Keratinocyte (primary cell): ENCODE measurements at places on chromosomes 13 and 19.

DNA sequence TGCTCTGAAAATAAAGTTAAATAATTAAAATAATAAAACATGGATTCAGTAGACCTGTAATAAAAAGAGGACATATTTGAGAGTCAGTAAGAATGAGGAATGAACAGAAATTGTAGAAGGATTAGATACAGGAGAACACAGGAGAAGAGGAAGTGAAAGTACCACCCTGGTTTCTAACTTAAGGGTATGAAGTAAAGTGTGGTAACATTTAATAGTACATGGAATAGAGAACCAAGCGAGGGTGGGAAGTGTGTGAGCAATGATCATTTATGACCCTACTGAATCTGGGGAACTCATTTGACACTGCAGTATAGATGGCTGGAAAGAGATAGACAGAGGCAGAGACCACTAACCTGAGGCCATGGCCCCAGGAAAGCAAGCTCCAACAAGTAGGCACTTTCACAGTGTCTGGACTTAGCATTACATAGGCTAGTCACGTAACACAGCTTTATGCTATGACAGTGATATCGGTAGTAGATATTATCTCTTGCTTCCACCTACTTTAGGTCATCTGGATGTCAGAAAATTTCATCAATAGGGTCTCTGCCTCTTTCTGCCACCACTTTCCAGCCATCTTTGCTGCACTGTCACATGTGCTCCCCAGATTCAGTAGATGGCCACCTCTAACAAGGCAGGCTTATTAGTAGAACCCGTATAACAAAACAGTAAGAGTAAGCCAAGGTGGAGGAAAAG lies 633.9 kb upstream of the MIR17HG start:
- no peak for DNase-seq

GRCh38 chr13:59304596-59304995 lies 859.1 kb downstream of the DIAPH3 start:
- no peak for DNase-seq

DNA sequence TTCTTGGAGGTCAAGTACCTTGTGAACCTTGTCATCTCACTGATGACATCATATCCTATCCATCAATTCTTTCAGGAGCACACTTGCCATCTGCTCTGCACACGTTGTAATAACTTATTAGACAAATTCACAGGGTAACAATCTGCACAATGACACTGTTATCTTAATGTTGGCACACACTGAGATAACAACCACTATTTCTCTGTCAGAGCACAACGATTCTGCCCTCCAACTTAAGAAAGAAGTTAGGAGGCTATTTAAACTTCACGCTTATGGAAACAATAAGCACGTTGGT lies 351.3 kb downstream of the DACH1 start:
- DNase-seq, result no peak

DNA sequence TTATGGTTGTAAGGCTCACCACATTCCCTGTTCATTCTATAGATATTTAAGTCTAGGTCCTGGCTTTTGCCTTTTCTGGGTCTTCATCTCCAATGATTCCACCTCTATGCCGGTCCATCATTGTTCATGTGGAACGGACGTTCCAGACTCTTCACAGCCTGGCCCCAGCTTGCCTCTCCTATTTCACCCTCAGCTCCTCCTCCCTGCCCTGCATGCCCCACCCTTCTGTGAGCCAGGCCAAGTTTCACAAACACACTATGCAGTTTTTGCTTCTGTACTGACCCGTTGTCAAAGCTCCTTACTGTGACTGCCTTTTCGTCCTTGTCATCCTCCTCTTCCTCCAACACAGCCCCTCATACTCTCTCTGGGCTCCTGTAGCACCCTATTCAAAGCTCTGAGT lies 31.3 kb downstream of the TEX26 start:
- DNase-seq, result no peak
